ENCODE measurements at places on chromosomes 1 and 21.

- DNase-seq: no peak
Measured at GRCh38 chr1:240946926-240947325, 335.0 kb upstream of the GREM2 start.

DNA sequence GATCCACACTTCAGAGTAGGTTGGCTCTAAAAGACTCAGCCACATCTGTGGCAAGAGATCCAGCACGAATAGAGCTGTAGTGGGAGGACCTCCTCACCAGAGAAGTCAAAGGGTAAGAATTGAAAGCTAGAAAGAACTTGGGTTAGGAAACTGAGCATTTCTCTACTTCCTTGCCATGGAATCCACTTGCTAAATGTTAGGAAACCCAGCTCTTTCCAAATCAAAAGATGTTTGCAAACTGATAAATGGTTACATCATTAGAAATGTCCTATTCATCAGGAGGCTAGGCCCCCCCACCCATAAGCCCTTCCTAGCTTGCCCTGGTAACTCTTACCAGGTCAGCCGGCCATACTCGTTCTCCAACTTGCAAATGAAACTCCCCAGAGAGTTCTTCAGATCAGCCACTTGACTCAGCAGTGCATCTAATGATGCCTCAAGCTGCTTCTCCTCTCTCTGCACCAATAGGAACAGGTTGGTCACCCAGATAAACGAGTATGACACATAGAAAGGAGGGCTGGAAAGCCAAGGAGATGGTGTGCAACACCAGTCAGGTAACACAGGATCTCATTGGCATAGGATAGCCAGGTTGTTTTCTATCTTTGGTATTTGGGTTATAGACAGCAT is 1.5 kb downstream of the MED8 start:
- DNase-seq: no peak

GRCh38 chr1:245133995-245134715 is 20.6 kb upstream of the KIF26B start:
- DNase-seq: no peak

DNA sequence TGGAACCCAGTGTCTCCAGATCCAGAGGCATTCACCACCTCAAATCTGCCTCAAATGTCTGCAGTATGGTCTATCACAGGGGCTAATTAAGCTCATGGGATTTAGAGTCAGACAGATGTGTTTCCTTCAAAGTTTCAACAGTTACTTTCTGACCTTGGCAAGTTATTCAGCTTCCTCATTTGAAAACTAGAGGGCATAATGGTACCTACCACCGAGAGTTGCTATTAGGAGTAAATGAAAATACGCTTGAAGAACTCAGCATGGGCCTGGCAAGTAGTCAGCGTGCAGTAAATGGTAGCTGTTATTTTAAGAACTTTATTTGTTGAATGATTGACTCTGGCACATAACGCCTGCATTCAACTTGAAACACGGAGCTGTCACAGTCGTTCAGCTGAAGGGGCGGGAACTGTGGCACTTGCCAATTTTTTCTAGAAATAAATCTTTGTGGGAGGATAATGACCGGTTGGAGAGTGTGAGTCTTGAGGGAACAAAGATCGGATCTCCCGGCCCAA is 1.2 kb upstream of the CAP1 start:
- DNase-seq: no peak

DNA sequence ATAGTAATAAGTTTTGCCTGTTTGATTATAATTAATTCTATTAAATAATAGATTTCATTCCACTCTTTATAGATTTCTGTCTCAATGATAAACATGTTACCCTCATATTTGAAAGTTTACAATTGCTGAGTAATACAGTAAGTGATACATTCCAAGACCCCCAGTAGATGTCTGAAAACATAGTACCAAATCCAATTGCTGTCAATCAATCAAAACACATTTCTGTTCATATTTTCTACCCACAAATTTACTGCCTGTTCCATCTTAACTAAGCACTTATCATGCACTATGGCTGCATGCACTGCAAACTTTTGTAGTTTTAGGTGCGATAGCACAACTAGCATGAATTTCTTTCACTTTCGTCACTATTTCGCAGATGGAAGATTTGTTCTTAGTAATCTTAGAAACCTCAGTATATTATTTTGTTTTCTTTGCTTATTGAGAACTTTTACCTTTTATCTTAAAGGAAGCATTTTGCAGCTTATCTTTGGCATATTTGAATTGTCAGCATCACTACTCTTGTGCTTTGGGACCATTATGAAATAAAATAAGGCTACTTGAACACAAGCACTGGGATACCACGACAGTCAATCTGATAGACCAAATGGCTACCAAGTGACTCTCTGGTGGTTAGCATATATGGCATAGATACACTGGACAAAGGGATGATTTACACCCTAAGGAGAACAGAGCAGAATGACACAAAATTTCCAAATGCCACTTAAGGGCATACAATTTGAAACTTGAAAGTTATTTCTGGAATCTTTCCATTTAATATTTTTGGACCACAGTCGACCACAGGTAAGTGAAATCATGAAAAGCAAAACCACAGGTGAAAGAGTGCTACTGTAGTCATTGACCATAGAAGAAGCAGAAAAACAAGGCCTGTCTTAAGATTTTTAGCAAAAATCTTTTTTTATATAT is 67.6 kb downstream of the RGS13 start:
- no peak for DNase-seq

DNA sequence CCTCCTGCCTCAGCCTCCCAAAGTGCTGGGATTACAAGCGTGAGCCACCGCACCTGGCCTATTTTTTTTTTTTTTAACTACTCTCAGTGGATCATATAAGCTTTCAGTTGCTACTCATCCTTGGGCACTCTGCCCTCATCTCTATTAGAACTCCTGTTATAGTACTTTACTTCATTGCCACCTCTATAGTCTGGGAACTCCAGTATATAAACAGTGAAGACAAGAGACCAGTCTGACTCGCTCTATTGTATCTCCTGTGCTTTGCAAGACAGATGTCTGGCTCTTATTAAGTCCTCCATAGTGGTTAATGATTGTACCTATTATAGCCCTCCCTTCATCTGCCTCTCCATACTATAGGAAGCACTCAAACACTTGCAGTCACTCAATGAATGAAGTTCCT is 15.1 kb downstream of the KHDRBS1 start:
- no peak for DNase-seq

- DNase-seq: no peak
Measured at GRCh38 chr1:32998064-32998463, 33.5 kb upstream of the RNF19B start.

- no peak for DNase-seq
Measured at GRCh38 chr1:27601771-27602461, 2.0 kb downstream of the AHDC1 start.

DNA sequence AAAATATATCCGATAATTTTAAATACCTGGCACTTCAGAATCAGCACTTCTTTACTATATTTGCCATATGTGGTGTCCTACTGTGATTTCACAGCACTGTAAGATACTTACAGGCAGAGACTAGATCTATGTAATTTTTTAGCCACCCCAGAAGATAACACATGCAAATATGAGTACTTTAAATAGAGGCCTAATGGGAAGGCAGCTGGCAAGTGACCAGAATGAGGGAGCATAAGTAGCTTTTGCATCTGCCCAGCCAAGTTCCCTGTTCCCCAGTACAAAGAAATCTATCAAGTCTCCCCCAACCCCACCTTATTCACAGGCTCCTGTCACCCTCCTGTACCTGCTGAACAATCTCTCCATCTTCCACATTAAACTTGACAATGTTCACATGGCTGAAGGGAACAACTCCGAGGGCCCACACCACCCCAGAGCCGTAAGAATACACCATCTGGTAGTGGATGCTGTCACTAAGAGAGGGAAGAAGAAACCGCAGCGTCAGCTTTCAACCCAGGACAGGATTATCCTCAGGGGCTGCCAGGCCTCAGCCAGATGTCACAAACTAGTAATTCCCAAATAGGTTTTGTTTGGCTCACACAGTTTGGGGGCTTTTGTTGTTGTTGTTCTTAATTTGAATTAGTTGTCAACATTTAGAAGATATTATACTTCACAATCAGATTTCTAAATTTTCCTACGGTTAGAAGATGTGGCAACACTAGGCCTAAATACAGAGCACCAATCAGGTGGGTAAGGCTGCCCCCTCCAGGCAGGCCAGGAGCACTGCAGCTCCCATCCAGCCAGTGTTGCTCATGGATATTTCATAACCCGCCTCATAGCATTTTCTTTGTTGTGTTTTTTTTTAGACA is 10.4 kb downstream of the EMC1 start:
- peak; percentile 27 for DNase-seq

- DNase-seq: no peak
Measured at GRCh38 chr1:150650193-150650592, 20.8 kb upstream of the ENSA start.

DNA sequence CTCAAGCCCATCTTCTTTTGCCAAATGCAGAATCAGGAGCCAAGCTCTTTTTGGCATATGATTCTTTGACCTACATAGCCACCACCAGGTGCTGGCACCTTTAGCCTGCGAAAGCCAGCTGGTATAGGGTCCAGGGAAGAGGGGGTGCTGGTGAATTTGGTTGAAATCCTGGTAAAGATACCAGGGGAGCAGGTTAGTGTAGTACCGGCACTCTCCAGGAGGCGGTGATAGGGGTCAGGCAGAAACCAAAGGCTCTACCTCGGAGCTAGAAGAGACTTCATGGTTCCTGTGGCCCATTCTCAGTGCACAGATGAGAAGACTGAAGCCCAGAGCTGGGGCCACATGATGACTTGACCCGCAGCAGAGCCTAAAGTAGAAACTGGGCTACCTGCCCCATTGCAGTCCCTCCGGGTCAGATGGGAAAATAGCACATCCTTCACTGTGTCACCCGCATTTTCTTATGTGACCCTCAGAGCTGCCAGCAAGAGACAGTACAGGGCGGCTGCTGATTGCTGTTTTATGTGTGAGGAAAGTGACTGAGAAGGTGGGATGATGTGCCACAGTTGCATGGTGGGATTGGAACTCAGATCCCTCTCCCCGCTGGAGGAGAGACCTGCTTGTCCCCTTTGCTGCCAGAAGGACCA is 36.0 kb upstream of the IL19 start:
- peak; percentile 85 for DNase-seq

- no peak for DNase-seq
Measured at GRCh38 chr1:8629241-8630091, 188.0 kb downstream of the RERE start.

DNA sequence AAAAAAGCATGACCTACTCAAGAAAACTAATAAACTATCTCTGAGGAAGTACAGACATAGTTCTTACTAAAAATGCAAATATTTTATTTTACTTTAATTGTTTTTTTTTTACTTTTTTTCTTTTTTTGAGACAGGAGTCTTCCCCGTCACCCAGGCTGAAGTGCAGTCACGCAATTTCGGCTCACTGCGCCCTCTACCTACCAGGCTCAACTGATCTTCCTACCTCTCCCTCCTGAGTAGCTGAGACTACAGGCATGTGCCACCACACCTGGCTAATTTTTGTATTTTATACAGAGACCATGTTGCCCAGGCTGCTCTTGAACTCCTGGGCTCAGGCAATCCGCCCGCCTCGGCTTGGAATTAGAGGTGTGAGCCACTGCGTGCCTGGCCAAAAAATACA is 1263.1 kb downstream of the KCNT2 start:
- DNase-seq: no peak

DNA sequence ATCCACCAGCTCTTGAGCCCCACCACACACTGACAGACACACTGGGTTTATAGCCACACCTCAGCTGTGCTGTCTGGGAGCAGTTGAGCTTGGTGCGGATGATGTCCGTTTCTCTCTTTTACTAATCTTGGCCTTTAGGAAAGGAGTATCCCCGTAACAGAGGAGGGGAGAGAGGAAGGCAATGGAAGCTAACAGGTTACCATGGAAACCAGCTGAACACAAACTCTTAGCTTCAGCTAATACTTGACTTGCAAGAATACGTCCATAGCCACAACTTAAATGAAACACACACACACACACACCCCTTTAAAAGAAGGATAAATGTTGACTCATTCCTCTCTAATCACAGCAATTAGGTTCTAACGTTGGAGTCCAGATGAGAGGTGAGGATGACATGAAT is 28.0 kb upstream of the LRRN2 start:
- DNase-seq: no peak

- DNase-seq: no peak
Measured at GRCh38 chr1:41217441-41217840, 24.7 kb downstream of the SCMH1 start.

- no peak for DNase-seq
Measured at GRCh38 chr1:12433323-12434053, 184.5 kb downstream of the DHRS3 start.

GRCh38 chr1:21594501-21594900 is 74.7 kb downstream of the RAP1GAP start:
- DNase-seq: no peak

- DNase-seq: no peak
Measured at GRCh38 chr1:87202922-87203655, 125.6 kb upstream of the LMO4 start.

Data from activated CD4-positive, CD25-positive, alpha-beta regulatory T cell (primary cell).